Body of pancreas (tissue), 4 donors: ENCODE measurements at places on chromosomes 7 and 10.

GRCh38 chr10:72954230-72954595, 393 bp downstream of the PLA2G12B start:
- no peak for DNase-seq
- no peaks in the 10 kb centered on the region for H3K4me1 ChIP-seq
- H3K27ac ChIP-seq, result no peak overlapping the region
- no peaks in the 10 kb centered on the region for H3K36me3 ChIP-seq
- H3K4me3 ChIP-seq, result no peak overlapping the region

DNA sequence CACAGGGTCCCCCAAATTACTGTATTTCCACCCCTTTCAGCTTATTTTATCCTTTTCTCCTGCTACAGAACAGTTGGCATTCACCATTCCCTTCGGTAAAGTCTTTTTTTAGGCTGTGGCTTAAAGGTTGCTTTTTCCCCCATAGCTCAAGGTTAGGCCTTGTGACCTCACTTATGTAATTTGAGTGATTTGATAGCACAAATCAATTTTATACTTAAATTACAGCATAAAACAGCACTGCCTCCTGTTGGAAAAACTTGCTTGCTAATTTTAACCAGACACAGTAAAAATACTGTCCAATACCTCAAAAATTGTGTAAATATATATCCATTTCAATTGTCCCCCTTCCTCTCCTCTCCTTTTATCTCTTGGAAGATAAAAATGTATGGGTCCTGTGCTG, 7.1 kb downstream of the GIMAP1 start:
- H3K27me3 ChIP-seq, result no peaks in the 10 kb centered on the region
- DNase-seq, result no peak
- H3K4me1 ChIP-seq, result peaks cover 5% of the 10 kb centered on the region

- no peak overlapping the region for H3K4me3 ChIP-seq
- no peaks in the 10 kb centered on the region for H3K36me3 ChIP-seq
- DNase-seq, result no peak
- no peaks in the 10 kb centered on the region for H3K27me3 ChIP-seq
Measured at GRCh38 chr7:10845225-10845624, 128.4 kb upstream of the PHF14 start.

GRCh38 chr7:69605070-69605469, 6.8 kb downstream of the AUTS2 start:
- DNase-seq, result no peak
- peaks cover 7% of the 10 kb centered on the region for H3K4me1 ChIP-seq
- no peaks in the 10 kb centered on the region for H3K36me3 ChIP-seq
- no peaks in the 10 kb centered on the region for H3K27me3 ChIP-seq
- H3K4me3 ChIP-seq, result no peak overlapping the region

GRCh38 chr10:131686781-131687420, 213.9 kb upstream of the PPP2R2D start:
- H3K27ac ChIP-seq, result no peak overlapping the region
- H3K4me3 ChIP-seq, result no peak overlapping the region
- DNase-seq, result no peak
- no peaks in the 10 kb centered on the region for H3K4me1 ChIP-seq
- H3K36me3 ChIP-seq, result no peaks in the 10 kb centered on the region

- no peaks in the 10 kb centered on the region for H3K27me3 ChIP-seq
- DNase-seq, result no peak
- H3K4me1 ChIP-seq, result no peaks in the 10 kb centered on the region
- no peaks in the 10 kb centered on the region for H3K36me3 ChIP-seq
Measured at GRCh38 chr10:1643161-1643907, 94.0 kb downstream of the ADARB2 start.

- no peaks in the 10 kb centered on the region for H3K27me3 ChIP-seq
- DNase-seq, result no peak
- no peak overlapping the region for H3K27ac ChIP-seq
- no peaks in the 10 kb centered on the region for H3K4me1 ChIP-seq
Measured at GRCh38 chr10:64206409-64206808, 685.2 kb downstream of the REEP3 start.

GRCh38 chr10:48508791-48509772, 95.8 kb downstream of the ARHGAP22 start:
- no peaks in the 10 kb centered on the region for H3K4me1 ChIP-seq
- DNase-seq, result no peak
- H3K4me3 ChIP-seq, result no peak overlapping the region
- no peaks in the 10 kb centered on the region for H3K27me3 ChIP-seq
- no peaks in the 10 kb centered on the region for H3K36me3 ChIP-seq
- no peak overlapping the region for H3K27ac ChIP-seq

DNA sequence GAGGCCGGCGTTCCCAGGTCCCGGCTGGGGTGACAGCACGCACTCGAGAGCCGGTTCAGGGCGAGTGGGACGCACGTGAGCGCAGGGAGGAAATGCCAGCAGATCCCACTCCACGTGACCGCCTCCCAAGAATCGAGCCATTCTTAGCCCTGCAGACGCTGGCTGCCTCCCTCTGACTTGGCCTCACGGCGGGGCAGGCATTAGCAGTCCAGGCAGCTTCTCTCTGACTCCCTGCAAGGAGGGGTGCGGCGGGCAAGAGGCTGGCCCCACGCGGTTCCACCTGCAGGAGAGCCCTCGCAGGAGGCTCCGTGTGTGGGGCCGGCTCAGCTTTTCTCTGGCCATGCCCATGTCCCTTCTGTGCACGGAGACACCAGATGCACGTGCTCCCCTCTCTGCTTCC, 10.1 kb downstream of the GPR146 start:
- no peaks in the 10 kb centered on the region for H3K4me1 ChIP-seq
- no peak overlapping the region for H3K4me3 ChIP-seq
- H3K27me3 ChIP-seq, result no peaks in the 10 kb centered on the region
- H3K27ac ChIP-seq, result peak overlapping the region; percentile 55
- no peak for DNase-seq

GRCh38 chr7:118496138-118496644, 271.7 kb downstream of the ANKRD7 start:
- no peaks in the 10 kb centered on the region for H3K27me3 ChIP-seq
- no peak for DNase-seq
- no peaks in the 10 kb centered on the region for H3K4me1 ChIP-seq
- H3K36me3 ChIP-seq, result no peaks in the 10 kb centered on the region
- H3K4me3 ChIP-seq, result no peak overlapping the region

DNA sequence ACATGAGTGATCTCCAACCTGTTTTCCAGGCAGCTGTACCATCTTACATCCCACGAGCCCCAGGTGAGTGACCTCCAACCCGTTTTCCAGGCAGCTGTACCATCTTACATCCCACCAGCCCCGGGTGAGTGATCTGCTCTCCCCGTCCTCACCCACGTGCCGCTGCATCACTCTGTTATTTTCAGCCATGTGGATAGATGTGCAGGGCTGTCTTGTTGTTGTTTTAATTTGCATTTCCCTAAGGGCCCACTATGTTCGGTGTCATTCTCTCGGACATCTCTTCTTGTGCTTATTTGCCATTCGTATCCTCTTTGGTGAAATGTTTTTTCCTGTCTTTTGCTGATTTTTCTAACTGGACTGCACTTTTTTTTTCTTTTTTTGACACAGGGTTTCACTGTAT, 17.9 kb upstream of the LARP4B start:
- no peaks in the 10 kb centered on the region for H3K36me3 ChIP-seq
- DNase-seq, result no peak
- no peaks in the 10 kb centered on the region for H3K4me1 ChIP-seq
- H3K27ac ChIP-seq, result no peak overlapping the region
- no peaks in the 10 kb centered on the region for H3K27me3 ChIP-seq

DNA sequence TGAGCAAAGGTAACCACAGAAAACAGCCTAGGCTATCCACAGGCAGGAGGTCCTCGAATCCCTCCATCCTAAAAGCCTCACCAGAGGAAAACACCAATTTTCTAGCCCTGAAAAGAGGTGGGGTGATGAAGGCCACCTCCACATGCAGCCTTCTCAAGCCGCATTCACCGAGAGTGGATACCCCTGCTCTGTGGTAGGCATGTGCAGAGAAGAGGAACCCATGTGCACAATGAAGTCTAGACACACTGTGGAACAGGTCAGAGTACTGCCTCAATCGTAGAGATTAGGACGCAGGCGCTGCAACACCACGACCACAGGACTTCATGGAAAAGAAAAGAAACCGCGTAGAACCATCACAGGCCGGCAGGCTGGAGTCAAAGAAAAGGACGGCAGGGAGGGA, 38.8 kb downstream of the GRB10 start:
- H3K4me1 ChIP-seq, result peaks cover 57% of the 10 kb centered on the region
- no peaks in the 10 kb centered on the region for H3K36me3 ChIP-seq
- DNase-seq, result no peak
- H3K27me3 ChIP-seq, result no peaks in the 10 kb centered on the region
- no peak overlapping the region for H3K27ac ChIP-seq

GRCh38 chr7:131071786-131072504, 255.7 kb upstream of the MKLN1 start:
- peaks cover 37% of the 10 kb centered on the region for H3K4me1 ChIP-seq
- no peaks in the 10 kb centered on the region for H3K27me3 ChIP-seq
- peak; percentile 91 for DNase-seq
- peak overlapping the region; percentile 64 for H3K27ac ChIP-seq

GRCh38 chr10:44968500-44969400, 9.1 kb downstream of the RASSF4 start:
- peaks cover 74% of the 10 kb centered on the region for H3K4me1 ChIP-seq
- no peaks in the 10 kb centered on the region for H3K27me3 ChIP-seq
